ENCODE measurements at places on chromosomes 4 and X. TPM values are rescaled to one million over a fixed set of nuclear protein-coding genes. Genes with fewer than 3 reads are reported as not detected.

- DNase-seq = no peak
Observed at GRCh38 chr4:165059386-165059785, 5.7 kb downstream of the TRIM75 start.

The EIF4E gene
- polyA plus RNA-seq = 140 TPM

The IRF2 gene
- 31.4 TPM for polyA plus RNA-seq

DNA sequence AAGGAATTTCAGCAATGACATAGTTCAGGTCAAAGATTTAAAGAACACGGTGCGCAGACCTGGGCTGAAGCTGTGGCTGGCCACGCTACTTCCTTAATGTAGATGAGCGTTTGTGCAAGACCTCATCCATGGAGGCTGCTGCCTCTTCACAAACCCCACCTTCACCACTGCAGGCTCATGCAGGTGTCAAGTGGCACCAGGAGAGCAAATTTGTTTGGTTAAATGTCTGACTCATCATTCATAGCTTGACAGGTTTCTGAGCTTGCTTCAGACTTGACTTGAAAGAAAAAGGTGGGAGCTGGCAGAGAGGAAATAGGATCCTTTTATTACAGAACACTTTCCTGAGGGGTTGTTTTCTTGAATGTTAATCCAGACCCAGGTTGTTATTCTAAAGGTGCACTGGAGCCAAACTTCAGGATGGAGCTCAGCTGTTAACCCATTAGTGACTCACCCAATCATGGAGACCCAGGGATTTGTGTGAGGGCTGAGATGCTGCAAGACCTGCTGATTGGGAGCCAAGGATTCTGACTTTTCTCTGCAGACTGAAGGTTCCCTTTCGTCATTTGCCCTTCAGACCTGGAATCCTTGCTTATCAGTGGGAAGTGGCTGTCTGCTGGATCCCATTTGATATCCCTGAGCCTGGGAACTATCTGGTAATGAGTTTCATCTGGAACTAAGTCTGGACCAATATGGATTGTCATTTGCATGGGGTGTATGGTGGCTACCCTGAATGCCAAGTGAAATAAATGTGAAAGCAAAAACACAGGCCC lies 315.3 kb downstream of the PTTG2 start:
- DNase-seq = peak; percentile 82

GRCh38 chr4:133910165-133910564 lies 291.4 kb downstream of the PABPC4L start:
- no peak for DNase-seq

The CTAG2 gene
- polyA plus RNA-seq = not detected

The COX7B2 gene
- not detected for polyA plus RNA-seq

- no peak for DNase-seq
Observed at GRCh38 chrX:15645266-15645665, 19.3 kb downstream of the CLTRN start.

DNA sequence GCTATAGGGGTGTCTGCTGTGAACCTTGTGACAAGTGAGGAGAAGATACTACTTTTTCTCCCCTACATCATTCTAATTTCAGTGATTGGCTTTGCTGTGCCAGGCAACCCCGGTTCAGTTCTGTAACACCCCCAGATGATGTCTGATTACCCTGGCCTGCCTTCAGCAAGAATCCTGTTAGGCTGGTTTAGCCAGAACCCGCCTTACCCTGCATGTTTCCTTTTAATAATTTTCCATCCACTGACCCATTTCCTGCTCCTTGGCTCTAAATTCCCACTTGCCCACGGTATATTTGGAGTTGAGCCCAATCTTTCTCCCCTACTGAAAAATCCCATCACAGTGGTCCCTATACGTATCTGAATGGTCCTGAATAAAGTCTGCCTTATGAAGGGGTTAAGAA lies 46.5 kb upstream of the HPSE start:
- no peak for DNase-seq

The RAB28 gene
- 34.4 TPM for polyA plus RNA-seq

- peak; percentile 43 for DNase-seq
Observed at GRCh38 chr4:13640149-13640940, 12.8 kb upstream of the BOD1L1 start.

DNA sequence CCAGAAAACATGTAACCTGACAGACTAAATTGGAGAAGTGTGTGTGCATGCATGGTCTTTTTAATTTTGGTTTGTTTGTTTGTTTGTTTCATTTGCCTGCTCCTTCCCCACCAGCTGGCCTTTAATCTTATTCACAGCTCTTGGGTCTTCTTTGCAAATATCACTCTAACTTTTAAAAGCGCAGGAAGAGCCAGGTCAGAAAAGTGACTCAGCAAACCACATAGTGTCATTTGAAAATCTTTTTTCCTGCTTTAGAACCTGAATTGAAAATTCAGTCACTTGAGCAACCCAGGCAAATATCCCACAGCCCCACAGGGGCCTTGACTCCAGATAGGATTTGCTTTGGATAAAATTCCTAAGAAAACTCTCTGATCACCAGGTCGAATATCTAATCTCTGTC lies 4.6 kb downstream of the TMEM255A start:
- DNase-seq = no peak

The KIAA1210 gene
- polyA plus RNA-seq = 2.1 TPM

- DNase-seq = no peak
Observed at GRCh38 chr4:86556791-86557415, 37.2 kb upstream of the PTPN13 start.

GRCh38 chr4:186754976-186755375 lies 31.3 kb upstream of the FAT1 start:
- no peak for DNase-seq

- peak; percentile 41 for DNase-seq
Observed at GRCh38 chr4:176340871-176341685, 21.3 kb downstream of the SPCS3 start.

The FGF16 gene
- 0.22 TPM for polyA plus RNA-seq

DNA sequence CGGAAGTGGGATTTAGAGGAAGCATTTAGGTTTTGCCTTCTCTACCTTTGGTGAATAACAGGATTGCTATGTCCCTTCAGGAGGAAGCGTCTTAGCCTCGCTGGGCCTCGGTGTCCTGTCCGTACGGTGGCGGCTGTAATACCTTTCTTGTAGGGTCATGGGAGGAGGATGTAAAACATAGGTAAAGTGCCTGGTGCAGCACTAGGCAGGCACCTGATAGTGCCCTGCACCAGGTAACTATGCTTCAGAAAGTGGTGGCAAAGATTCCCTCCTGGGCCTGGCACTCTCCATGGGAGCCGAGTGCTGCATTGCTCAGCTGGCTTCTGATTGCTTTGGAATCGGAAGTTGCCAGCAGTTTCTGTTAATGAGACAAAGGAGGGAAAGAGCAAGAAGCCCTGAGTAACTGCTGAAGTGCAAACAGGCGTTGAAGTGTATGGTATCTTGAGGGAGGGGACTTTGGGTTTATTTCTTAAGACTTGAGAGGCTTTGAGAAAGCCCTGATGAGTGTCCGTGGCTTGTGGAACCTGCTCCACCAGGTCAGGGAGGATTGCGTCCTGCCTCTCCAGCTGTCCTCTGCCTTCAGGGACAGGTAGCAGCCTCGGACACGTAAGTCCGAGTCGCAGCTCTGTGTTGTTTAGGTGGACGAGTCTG lies 45.8 kb downstream of the TBC1D14 start:
- no peak for DNase-seq

The SLC34A2 gene
- 27.4 TPM for polyA plus RNA-seq

The CCKAR gene
- polyA plus RNA-seq = 0.09 TPM

DNA sequence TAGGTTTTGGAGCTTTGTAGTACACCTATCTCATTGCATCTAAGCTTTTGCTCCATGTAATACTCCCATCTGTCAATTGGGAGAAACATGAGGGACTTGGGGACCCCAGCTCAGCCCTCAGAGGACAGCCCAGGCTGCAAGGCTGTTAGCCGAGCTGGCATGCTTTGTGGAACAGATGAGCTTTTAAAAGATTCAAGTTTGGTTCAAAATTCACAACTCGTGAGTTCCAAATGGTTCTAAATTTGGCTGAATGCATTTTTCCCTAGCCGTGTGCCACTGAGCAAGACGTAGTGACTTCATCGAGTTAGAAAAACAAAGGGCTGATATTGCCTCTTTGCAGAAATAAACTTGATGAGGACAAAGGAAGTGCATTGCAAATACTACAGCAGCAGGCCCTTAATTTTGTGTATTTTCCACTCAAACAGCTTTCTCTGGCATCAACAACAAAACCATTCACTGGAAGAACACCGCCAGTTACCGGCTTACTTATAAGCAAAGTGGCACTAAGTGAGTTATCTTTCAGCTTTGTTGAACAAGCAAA lies 165.0 kb upstream of the HS3ST1 start:
- DNase-seq = no peak

GRCh38 chrX:41145920-41146608 lies 60.8 kb downstream of the USP9X start:
- DNase-seq = no peak

The XPNPEP2 gene
- 77.3 TPM for polyA plus RNA-seq

GRCh38 chr4:8205241-8205707 lies 6.2 kb downstream of the SH3TC1 start:
- no peak for DNase-seq

The ZCCHC4 gene
- 15.0 TPM for polyA plus RNA-seq

DNA sequence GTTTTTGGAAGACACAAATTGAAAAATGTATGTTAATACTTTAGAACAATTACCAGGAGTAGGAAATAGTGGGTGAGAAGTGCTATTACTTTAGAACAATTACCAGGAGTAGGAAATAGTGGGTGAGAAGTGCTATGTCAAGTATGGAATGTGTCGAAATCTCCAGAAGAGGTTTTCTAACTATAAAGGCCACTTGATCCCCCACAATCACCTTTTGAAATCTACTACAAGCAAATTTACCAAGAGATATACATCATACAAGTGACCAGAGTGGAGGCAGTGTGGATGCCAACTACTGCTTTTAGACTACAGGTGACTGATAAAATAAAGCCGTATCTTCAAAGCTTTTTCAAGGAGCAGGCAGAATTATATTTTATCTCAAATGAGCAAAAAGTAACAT lies 43.1 kb downstream of the MAB21L2 start:
- DNase-seq = no peak

DNA sequence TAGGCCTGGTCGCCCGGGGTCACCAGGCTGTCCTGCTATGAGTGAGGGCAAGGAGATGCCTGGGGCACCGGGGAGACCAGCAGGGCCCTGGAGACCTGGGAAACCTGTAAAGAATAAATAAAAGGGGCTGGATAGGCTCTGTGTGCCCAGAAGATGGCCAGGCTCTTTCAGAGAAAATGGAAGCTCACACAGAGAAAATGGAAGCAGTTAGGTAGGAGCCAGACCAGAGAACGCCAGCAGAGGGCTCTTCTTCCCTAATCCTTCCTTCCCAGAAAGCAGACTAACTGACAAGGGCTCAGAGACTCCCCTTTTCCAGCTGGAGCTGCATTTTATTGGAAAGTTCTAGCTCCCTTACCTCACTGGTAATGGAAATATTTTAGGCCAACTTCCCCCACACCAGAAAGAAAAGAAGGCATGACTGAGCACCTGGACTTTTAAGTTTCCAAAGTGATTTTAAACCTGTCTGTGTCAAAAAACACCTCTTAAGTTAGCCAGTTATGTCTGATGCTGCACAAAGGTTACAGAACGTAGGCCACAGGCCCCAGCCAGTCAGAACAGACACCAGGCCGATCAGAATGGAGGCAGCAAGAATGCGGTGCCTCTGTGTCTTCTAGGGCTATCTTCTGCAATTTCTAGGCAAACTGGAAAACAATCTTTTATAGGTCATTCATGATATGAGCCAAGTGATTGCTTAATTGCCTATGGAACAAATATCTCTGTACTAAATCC lies 74.0 kb downstream of the ATG4A start:
- no peak for DNase-seq

DNA sequence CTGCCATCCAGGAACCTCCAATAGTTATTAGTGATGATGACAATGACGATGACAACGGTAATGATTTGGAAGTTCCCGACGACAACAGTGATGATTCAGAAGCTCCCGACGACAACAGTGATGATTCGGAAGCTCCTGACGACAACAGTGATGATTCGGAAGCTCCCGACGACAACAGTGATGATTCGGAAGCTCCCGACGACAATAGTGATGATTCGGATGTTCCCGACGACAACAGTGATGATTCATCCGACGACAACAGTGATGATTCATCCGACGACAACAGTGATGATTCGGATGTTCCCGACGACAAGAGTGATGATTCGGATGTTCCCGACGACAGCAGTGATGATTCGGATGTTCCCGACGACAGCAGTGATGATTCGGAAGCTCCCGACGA lies 14.7 kb downstream of the CXCR3 start:
- DNase-seq = no peak

The MOB1B gene
- 48.4 TPM for polyA plus RNA-seq

- DNase-seq = no peak
Observed at GRCh38 chrX:149916745-149917392, 12.5 kb upstream of the HSFX4 start.
